ENCODE measurements at places on chromosomes 5 and 9.
A peak's percentile ranks its signal among the peaks of the same experiment; 100 is the strongest.

DNA sequence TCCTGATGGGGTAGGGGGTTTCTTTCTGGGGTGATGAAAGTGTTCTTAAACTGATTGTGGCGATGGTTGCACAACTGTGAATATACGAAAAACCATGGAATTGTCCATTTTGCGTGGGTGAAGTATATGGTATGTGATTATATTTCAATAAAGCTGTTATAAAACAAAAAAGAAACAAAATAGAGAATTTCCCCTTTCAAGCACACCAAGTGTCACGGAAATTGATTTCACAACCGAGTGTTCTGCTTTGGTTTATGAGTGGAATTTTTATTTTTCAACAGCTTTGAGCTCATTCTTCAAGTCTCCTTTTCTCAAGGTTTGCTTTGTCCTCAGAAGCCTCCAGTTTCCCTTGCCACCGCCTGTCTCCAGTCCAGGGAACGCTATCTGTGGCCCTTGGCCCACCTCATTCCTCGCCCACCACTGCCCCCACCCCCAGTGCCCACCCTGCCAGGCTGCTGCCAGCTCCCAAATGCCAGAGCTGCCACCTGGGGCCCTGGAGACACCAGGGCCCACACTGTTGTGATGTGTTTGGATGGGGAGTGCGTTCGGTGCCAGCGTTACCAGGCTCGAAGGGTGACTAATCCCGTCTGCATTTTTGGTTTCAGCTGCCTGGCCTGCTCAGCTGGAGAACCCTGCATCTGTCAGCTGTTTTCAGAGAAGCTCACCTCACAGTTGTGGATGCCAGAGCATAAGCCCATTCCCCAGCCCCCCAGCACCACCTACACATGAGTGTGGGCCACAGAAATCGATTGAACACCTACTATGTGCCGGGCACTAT lies 30.4 kb downstream of the DUSP1 start:
- DNase-seq: no peak

GRCh38 chr9:129696944-129697655 lies 31.7 kb downstream of the PRRX2 start:
- DNase-seq: no peak

- DNase-seq: no peak
These were observed 68.1 kb downstream of the COL5A1 start for GRCh38 chr9:134709512-134710270.

GRCh38 chr5:136159457-136159856 lies 26.8 kb downstream of the SMAD5 start:
- no peak for DNase-seq

DNA sequence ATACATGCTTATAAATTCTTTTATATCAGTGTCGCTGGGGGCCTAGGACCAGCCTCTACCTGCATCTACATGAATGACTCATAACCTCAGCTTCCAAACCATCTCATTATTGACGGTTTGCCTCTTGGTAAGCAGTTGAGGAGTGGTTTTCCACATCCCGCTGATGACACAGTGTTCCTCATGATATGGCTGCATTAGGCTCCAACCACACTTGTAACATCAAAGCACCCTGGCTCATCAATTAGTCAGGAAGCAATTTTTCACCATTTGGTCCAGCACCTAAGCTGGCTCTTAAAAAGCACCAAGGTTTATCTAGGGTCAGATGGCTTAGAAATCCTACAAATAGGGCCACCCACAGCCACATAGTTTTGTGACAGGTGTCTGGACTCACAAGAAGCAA lies 402.4 kb downstream of the ARHGEF28 start:
- no peak for DNase-seq

GRCh38 chr5:103286622-103287021 lies 28.1 kb downstream of the MACIR start:
- DNase-seq: no peak

- no peak for DNase-seq
These were observed 189.1 kb downstream of the ROR2 start for GRCh38 chr9:91760906-91761305.

GRCh38 chr5:96546120-96546519 lies 113.1 kb upstream of the PCSK1 start:
- no peak for DNase-seq

GRCh38 chr9:121362813-121363621 lies 7.0 kb downstream of the STOM start:
- DNase-seq: no peak

DNA sequence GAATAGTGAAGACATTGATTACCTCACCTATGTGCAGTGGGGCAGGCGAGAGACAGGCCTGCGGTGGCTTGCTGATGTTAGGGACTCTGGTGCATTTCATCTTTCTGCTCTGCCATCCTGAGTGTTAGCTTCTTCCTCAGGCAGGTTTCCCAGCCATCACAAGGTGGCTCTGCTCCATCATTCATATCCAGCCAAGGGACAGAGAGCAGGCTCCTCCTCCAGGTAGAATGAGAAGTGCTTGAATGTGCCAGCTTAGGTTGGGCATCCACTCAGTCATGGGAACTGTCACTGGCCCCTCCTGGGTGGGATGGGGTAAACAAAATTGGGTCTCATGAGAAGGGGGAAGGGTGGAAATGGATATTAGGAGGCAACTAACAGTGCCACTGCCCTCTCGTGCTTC lies 24.8 kb downstream of the GPR107 start:
- no peak for DNase-seq

DNA sequence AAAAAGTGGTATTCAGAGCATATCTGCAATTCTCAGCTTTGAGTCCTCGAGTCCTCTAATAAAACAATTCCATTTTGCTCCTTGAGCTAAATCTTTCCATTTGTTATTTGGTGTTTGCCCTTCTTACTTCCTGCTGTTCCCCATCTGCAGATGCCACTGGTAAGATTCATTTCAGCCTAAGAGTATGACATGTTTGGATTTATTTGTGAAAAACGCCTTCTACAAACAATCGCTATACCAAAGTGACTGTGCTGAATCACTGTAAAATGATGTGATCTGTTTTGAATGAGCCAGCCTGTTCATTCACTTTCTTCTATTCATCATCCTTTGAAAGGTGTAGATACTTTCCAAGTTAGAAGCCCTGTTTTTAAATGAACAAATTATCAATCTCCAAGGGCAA lies 27.7 kb downstream of the KCTD16 start:
- DNase-seq: peak; percentile 50

- DNase-seq: no peak
These were observed 238.6 kb downstream of the ENC1 start for GRCh38 chr5:74401946-74402320.

GRCh38 chr5:104569621-104570020 lies 1007.0 kb upstream of the NUDT12 start:
- no peak for DNase-seq

DNA sequence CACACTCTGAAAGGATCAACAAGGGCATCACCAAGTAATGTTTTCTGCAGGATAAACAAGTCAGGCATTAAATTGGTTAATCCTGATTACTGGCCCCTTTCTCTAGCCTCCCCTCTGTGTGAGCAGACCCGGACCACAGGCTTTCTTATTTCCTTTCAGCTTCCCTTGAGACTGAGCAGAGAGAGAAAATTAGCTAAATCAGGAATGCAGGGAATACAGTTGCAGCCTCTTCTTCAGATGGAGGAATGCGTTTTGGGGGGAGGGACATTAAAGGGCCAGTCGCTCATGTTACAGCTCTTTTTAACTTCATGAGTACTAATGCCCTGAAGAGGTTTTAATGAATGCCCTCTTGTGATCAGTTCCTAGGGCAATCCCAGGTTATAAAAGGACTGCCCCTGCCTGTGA lies 19.8 kb downstream of the PCDHAC2 start:
- DNase-seq: no peak

DNA sequence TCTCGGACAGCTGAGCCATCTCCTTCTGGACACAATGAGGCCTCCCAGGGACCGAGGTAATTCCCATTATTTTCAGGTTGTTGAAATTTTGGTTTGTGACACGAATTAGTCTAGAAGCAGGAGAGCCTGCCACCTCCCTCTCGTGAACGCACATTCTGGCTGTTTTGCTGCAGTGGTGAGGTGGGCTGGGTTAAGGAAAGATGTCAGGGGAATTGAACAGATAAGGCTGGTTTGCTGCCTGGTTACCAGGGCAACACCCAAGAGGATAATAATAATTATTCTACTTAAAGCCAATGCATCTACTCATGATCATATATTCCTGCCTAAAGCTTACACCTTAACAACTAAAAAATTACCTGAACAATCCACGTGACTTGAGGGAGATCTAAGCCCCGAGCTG lies 38.1 kb downstream of the DDX31 start:
- DNase-seq: no peak

DNA sequence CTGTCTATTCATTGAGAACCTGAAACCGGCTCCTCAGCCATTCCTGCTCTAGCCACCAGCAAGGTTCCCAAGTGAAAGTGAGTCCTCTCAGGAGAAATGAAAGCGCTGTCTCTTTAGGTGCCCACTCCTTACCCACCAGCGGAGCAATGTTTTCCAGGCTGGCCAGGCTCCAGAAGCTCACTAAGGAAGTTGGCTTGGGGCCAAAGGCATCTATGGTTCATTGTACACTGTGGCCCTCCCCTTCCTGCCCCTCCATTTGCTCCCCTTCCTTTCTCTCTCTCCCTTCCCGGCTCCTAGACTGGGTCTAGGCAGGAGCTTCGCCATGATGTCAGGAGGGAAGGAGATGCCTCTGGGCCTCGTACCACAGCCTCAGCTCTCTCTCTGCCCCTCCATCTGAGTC lies 1.1 kb upstream of the GABRP start:
- no peak for DNase-seq

DNA sequence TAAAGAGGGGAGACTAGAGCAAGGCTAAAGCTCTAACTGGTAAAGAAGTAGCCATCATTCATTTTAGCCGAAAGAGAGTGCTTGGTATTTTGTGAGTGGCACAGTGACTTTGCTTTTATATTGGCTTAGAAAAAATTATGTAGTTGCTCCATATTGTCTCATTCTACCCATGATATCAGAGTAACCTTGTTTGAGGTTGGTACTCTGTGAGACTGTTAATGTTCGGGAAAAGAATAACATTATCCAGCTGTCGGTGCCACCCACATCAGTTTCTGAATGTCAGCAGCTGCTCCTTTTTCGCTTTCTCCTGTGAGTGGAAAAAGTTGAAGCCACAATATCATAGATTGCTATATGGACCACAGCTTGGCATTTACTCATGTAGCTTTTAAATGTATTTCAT lies 376.4 kb upstream of the KCNN2 start:
- no peak for DNase-seq

DNA sequence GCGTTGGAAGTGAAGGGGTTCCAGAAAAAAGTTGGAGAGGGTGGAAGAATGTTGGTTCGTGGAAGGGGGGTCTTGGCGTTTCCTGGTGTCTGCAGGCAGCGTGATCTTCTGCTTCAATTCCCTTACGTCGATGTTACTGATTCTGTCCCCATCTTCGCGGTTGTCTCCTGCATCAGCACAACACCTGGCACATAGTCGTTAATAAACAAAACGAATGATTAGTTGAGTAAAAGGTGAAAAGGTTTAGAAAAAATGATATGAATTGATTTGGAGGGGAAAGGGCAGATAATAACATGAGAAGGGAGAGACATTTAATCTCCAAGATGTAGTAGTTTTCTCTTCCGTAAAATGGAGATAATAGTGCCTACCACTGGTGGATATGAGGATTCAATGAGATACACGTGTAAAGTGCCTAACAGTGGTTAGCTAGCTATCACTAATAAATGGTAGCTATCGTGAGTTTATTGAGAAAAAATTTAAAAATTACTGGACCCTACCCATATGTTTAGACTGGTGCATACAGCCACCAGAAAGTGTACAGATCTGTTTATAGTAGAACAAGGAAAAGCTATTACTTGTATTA lies 556 bp downstream of the MTREX start:
- no peak for DNase-seq

GRCh38 chr5:135490245-135491037 lies 38.3 kb upstream of the TIFAB start:
- DNase-seq: no peak

DNA sequence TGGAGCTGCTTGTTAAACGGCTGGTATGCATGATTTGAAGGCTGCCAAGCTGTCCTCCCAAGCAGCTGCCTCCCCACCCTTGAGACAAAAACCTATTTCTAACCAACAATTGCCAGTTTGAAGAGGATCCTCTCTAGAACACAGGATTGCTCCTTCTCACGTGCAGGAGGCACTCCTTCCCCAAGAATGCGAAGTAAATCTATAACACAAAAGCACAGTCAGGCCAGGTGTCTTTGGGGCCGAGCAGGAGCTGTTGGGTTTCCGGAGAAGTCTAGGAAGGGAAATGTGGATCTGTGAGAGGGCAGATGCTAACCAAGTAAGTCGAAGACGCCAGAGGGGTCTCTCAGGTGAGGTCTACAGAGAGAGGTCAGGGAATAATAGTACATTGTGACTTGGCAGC lies 35.4 kb upstream of the GNPDA1 start:
- no peak for DNase-seq

DNA sequence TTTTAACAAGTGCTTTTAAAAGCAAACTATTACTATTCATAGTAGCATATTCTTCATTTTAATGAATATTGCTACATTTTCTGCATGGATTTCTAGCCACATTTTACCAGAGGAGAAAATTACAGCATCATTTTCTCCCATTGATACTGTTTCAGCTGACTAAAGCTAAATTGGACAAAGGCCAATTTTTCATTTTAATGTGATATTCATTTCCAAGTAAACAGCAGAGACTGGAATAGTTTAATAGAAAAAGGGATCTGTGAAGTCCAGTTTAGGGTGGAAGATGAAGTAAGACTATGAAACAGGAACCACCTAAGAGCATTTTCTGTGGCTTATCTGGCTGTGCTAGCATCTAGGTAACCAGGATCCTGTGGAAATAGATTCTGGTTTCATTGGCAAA lies 128.1 kb downstream of the GIN1 start:
- DNase-seq: no peak

DNA sequence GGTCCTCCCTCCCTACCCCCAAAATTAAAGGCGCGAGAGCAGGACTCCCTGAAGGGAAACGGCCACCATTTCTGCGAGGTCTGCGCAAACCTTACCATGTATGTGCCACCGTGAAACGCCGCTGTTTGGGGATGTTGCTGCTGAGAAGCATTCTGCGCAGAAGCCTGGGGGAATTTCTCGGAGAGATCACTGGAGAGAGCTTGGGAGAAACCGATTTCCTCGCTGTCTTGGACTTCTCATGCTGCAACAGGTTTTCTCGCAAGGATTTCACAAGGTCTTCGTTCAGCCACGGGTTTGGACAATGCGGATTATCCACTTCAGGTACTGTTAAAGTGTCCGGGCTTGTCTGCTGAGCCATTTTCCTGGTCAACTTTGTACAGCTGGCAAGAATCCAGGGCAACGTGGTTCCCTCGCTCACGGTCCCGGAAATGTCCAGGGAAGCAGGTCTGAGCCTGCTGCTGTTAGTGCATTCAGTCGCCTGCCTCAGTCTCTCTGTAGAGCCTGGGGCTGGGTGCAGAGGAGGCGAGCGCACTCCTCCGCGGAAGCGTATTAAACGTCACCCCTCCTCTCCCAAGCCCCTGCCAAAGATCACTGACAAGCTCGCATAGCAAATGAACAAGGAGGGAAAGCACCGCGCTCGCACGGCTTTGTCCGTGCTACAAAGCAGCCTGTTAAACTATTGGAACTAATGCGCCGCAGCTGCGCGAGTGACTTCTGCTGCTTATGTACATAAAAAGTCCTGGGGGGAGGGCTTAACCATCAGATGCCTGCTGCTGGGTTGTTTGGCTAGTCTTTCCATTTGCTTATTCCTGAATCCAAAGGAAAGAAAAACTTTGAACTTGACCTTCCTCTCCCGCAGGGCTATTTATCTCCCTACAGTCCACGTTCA lies 125.1 kb downstream of the PDE4D start:
- peak; percentile 67 for DNase-seq

GRCh38 chr9:93464876-93465275 lies 11.5 kb upstream of the FAM120AOS start:
- DNase-seq: no peak

GRCh38 chr9:73125651-73126050 lies 26.0 kb upstream of the ANXA1 start:
- DNase-seq: no peak

All from NCI-H1436 (cell line).